Tongue (tissue), 3 donors: ENCODE measurements at places on chromosomes 7 and 10. TPM values are rescaled to one million over a fixed set of nuclear protein-coding genes. Genes with fewer than 3 reads are reported as not detected.
A peak's percentile ranks its signal among the peaks of the same experiment; 100 is the strongest.

DNA sequence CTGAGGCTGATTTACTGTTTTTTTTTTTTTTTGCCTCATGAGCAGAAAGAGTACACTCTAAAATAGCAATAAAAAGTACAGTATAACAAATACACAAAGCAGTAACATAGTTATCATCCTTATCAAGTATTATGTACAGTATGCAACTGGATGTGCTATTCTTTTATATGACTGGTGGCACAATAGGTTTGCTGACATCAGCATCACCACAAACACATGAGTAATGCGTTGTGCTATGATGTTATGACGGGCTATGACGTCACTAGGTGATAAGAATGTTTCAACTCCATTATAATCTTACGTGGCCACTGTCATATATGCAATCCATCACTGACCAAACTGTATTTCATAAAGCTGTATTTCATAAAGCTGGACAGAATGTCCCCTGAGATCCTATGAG, 189.2 kb upstream of the GLI3 start:
- DNase-seq = no peak

The RPEL1 gene
- total RNA-seq = not detected

DNA sequence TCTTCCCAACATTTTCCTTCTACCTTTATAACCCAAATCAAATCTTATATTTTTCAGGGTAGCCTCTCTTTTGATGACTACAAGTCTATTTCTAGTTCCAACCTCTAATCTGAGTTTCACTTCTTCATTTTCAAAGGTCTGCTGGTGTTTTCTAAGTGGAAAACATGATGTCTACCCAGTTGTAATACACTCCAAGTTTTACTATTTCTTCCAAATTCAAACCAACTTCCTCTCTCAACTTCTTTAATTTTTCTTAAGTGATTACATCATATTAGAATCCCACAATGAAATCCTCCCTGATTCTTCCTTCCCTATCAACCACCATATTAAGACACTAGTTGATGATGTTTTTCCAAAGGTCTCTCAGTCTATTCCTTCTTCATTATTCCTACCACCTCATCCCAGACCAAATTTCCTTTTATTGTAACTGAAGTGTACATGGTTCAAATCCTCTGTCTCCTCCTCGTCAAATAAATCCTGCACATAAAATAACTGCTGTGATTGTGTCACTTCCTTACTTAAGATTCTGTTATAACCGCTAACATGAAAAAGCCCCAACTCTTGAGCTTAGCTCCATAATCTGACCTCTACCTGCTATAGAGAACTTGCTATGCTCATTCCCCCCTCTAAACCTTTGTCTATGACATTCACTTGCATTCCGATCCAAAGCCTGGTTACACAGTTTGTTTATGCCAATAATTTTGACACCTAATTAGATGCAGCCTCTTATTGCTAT, 12.7 kb downstream of the TAS2R38 start:
- DNase-seq = no peak

DNA sequence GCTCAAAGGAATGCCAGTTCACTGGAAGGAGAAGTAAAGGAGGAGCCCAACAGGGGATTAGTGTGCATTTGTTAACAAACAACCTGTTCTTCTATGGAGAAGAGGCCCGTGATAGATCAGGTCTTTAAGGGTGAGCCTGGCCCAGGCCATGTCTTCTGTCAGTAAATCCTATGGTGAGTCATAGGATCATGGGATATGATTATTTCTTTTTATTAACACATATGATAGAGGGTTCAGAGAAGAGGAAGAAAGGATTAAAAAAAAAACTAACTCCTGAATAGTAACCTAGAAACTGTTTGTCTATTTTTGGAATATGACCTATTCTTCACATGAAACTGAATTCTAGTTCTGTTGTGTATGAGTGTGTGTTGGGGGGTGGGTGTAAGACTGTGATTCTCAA, 70.4 kb downstream of the GPR158 start:
- DNase-seq = no peak

DNA sequence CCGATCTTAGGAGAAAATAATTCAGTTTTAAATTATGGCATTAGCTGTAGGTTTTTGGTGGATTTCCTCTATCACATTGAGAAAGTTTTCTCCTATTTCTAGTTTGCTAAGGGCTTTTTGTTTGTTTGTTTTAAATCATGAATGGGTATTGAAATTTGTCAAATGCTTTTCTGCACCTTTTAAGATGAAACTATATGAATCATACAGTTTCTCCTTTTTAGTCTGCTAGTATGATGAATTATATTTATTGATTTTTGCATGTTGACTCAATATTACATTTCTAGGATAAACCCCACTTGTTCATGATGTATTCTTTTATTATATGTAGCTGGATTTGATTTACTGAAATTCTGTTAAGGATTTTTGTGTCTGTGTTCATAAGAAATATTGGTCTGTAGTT, 70.3 kb upstream of the PIP4K2A start:
- DNase-seq = no peak

DNA sequence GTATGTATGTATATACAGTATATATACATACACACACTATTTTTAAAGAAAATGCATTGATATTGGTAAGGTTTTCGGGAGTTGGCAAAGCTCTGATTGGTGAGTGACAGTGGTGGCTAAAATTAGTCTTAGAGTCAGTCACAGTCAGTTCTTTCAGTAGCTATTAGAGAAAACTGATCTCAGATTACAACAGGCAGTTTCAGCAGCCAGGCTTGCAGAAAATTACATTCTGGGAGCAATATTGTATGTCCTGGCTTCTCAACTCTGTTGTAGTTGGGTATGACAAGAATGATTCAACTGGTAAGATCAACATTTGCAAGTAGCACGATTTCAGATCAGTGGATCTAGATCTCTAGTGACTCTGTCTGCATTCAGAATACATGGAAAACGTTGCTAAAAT, 897.9 kb upstream of the AUTS2 start:
- DNase-seq = no peak

The SAP25 gene
- total RNA-seq = 2.9 TPM

DNA sequence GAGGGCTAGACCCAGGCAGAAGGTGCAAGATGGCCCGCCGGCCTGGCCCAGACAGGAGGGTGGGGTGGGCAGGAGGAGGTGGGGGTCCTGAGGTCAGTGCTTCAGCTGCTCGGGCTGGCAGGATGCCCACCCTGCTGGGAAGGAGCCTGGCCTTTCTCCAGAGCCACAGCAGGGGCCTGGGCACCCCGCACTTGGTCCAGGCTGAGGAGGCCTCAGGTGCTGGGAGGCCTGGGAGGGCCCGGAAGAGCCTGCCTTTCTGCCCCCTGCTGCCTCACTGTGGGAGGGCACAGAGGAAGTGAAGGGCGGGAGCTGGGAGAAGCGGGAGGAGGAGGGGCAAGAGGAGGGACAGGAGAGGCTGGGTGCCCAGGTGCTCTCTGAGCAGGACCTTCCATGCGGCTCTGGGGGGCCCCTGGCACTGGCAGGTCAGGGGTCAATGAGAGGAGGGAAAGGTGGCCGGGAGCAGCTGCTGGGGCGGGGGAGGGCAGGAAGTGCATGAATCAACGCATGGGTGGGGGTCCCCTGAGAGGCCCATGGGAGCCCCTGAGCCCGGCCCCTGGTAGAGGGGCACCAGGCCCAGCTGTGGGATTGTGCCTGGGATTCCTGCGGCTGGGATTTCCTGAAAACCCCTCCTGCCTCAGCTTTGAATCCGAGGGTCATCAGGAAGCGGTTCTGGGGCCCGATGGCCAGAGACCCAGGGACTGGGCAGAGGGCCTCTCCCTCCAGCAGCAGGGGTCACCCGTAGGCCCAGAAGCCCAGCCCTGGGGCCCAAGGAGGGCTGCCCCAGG, 49.9 kb downstream of the PWWP2B start:
- DNase-seq = peak; percentile 75

- DNase-seq = no peak
Measured at GRCh38 chr10:104480797-104481196, 127.2 kb downstream of the CFAP58 start.
